ENCODE measurements at places on chromosomes 3 and 15.

DNA sequence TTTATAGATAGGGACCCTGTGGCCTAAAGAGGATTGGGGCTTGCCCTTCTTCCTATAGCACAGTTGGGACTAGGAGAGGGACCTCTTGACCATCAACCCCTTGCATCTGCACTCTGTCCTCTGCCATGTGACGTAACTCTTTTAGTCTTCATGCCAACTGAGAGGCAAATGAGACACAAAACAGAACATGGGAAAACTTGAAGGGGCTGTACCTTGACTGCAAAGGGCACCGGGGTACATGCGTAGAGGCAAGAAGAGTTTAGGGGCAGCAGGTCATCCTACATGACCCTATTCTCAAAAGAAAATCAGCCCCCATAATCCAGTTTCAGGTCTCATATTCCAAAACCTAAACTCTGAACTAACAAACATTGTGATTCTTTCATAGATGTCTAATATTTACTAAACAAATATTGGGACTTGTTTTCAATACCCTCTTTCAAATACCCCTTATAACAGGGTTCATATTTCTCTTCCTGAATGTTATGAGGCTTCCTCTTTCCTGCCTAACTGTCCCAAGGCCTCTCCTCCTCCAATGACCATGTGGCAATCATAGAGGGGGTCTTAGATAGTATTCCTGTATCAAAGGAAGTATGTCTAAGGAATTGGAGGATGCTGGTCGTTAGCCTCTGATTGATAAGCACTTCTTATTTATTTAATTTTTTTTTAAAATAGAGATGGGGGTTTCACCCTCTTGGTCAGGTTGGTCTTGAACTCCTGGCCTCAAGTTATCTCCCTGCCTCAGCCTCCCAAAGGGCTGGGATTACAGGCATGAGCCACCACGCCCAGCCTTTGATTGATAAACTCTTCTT lies 20.6 kb downstream of the ACKR2 start:
- H3K27me3 ChIP-seq: no peaks in the 10 kb centered on the region
- no peaks in the 10 kb centered on the region for H3K4me1 ChIP-seq
- H3K4me3 ChIP-seq: no peak overlapping the region
- H3K27ac ChIP-seq: no peak overlapping the region

DNA sequence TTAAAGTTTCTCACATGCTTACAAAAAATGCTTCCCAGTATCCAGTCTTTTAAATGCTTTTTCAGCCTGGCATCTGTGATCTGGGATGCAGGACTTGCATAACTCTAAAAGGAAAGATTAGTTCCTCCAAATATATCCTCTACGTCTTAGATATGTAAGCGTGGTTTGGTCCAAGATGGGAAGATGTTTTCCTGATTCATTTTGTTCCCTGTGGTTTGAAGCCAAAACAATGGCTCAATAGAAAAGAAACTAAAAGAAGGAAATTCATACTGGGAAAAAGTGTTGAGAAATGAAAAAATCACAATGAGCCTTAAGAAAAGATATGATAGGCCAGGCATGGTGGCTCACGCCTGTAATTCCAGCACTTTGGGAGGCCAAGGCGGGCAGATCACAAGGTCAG lies 1002.8 kb downstream of the NAALADL2 start:
- no peaks in the 10 kb centered on the region for H3K36me3 ChIP-seq
- H3K27ac ChIP-seq: no peak overlapping the region
- no peak overlapping the region for H3K4me3 ChIP-seq

DNA sequence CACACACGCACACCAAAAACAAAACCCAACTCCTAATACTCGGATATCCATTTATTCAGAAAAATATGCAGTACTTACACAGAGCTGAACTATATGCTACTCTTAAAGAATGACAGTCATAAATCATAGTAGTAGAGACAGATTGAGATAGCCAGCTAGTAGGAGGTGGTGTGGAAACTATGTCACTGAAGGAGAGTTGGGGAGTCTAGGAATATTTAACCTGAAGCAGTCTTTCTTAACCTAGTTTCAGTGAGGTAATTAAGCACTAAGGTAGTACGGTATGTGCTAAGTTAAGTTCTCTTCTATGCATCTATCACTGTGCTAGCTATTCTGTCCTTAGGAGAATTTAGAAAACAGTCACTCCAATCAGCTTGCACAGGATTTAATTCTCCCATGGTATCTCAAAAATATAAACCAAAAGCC lies 54.2 kb downstream of the ANKRD28 start:
- H3K4me1 ChIP-seq: no peaks in the 10 kb centered on the region
- H3K27ac ChIP-seq: no peak overlapping the region
- H3K36me3 ChIP-seq: peaks cover 6% of the 10 kb centered on the region
- no peaks in the 10 kb centered on the region for H3K27me3 ChIP-seq
- H3K4me3 ChIP-seq: no peak overlapping the region
- no peak for DNase-seq

- peak overlapping the region; percentile 16 for H3K27ac ChIP-seq
- no peak for DNase-seq
- no peaks in the 10 kb centered on the region for H3K27me3 ChIP-seq
- H3K36me3 ChIP-seq: no peaks in the 10 kb centered on the region
Measured at GRCh38 chr3:149368201-149368673, 9.2 kb downstream of the TM4SF1 start.

GRCh38 chr3:9231471-9231870 lies 18.0 kb downstream of the SRGAP3 start:
- H3K4me1 ChIP-seq: peaks cover 32% of the 10 kb centered on the region
- DNase-seq: peak; percentile 29
- H3K27ac ChIP-seq: peak overlapping the region; percentile 78
- H3K4me3 ChIP-seq: no peak overlapping the region
- H3K27me3 ChIP-seq: no peaks in the 10 kb centered on the region

GRCh38 chr3:9903238-9903624 lies 583 bp downstream of the IL17RE start:
- no peak for DNase-seq
- no peaks in the 10 kb centered on the region for H3K27me3 ChIP-seq
- H3K4me1 ChIP-seq: peaks cover 7% of the 10 kb centered on the region
- H3K36me3 ChIP-seq: no peaks in the 10 kb centered on the region
- no peak overlapping the region for H3K27ac ChIP-seq

DNA sequence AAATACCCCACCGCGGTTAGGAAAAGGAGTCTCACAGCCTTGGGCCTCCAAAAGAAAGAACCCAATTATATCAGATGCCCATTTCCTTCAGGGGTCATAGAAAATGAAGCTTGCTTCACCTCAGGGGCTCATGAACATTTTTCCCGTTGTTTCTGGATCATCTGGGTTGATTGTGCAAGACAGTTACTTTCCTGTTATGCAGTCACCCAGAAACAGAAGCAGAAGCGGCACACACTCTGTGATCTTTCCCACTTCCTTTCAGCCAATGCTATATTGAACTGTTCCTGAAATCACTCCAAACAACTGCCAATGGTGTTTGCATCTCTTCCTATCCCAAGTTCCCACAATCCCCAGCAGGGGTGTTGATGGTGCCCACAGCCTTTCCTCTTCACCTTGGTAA lies 295.6 kb upstream of the RASGRP1 start:
- DNase-seq: no peak
- H3K27ac ChIP-seq: no peak overlapping the region
- no peaks in the 10 kb centered on the region for H3K36me3 ChIP-seq
- no peaks in the 10 kb centered on the region for H3K4me1 ChIP-seq
- peaks cover 3% of the 10 kb centered on the region for H3K27me3 ChIP-seq
- no peak overlapping the region for H3K4me3 ChIP-seq

All from spinal cord (tissue), 10 donors.